ENCODE measurements at places on chromosomes 3 and 15.

- peak; percentile 58 for DNase-seq
Measured at GRCh38 chr3:155890671-155891190, 20.3 kb downstream of the GMPS start.

- DNase-seq: no peak
Measured at GRCh38 chr3:20583648-20584047, 397.6 kb upstream of the SGO1 start.

DNA sequence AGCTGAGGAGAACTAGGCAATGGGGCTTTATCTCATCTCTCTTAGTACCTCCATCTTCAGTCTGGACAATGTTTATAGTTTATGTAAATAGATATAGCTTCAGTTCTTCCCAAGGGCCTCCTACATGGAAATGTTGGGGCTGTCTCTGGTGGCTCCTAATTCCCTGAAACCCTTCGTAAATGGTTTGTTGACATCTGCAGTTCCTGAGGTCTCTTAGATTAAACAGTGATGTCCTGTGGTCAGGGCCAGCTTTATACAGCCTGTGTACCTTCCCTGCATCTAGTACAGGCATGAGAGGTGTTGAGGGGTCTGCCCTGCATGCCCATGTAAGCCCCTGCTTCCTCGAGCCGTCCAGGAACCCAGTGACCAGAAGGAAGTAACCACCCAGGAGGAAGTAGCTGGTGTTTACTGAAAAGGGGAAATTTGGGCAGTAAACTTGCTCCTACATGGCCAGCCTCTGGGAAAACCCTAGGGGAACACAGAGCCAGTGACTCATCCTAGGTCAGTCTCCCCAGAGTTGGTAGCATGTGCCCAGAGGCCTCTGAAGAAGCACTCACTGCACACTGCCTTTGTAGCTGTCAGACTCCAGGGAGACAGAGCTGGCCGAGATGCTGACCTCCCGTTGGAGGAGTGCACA is 4.7 kb upstream of the TBC1D2B start:
- DNase-seq: no peak

- DNase-seq: no peak
Measured at GRCh38 chr3:136330900-136331299, 80.8 kb downstream of the PCCB start.

- DNase-seq: no peak
Measured at GRCh38 chr15:79953951-79954444, 17.0 kb downstream of the BCL2A1 start.

DNA sequence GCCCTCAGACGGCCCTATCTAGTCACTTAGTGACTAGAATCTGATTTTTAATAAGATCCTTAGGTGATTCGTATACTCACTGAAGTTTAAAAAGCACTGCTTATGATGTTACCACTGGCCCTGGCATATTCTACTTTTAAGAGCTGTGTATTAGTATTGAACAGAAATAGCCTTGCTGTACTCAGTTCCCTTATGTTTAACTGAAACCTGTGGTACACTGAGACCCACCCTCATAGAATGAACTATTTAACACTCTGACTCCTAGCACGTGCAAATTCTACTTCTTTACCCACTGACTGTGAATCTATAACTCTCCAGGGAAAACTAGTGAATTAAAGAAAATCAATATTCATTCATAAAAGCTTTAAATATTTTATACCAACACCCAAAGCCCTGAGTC is 108.9 kb downstream of the CCNL1 start:
- DNase-seq: no peak

GRCh38 chr3:127820826-127821313 is 1.4 kb downstream of the MGLL start:
- DNase-seq: peak; percentile 43

DNA sequence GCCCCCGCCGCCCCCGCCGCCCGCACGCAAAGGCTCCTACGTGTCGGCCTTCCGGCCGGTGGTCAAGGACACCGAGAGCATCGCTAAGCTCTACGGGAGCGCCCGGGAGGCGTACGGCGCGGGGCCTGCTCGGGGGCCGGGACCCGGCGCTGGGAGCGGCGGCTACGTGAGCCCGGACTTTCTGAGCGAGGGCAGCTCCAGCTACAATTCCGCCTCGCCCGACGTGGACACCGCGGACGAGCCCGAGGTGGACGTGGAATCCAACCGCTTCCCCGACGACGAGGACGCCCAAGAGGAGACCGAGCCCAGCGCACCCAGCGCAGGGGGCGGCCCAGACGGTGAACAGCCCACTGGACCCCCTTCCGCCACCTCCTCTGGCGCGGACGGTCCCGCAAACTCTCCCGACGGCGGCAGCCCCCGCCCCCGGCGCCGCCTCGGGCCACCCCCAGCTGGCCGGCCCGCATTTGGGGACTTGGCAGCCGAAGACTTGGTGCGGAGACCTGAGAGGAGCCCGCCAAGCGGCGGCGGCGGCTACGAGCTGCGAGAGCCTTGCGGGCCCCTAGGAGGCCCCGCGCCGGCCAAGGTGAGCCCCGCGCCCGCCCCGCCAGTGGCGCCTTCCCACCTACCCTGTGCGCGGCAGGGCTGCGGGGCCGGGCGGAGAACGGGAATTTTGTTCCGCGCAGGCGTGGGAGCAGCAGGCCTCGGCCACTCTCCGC is 2.4 kb downstream of the SKOR1 start:
- DNase-seq: no peak

DNA sequence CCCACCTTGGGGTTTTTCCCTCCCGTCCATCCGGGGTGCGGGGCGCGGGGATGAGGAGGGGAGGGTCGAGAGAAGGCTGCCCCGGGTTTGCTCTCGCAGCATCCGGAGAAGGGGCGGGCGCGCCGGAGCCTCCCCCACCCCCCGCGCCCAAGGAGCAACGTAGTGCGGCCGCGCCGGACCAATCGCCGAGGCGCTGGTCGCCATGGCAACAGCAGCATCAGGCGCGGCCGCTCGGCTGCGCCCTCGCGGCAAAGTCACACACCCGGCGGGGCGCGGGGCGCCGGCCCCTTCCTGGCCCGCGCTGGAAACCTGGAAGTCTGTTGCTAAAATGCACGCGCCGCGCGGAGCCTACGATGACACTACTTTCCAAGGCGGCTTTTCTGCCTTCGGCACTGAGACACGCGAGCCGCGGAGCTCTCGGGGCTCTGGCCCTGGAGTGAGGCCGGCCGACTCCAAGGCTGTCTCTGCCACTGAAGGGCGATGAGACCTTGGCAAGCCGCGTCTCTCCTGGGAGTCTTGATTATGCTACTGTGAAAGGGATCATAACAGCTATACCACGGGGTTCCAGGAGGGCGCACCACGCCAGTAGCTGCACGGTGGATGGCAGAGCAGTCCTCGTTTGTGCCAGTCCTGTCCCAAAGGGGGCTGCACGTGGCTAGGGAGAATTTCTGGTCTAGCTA is at the start of gene IQSEC1:
Gene IQSEC1, minus strand, starts transcription at position 104 of the 680 bp plus-strand sequence. CDS start 415 bp downstream, outside the sequence.
- peak; percentile 81 for DNase-seq

DNA sequence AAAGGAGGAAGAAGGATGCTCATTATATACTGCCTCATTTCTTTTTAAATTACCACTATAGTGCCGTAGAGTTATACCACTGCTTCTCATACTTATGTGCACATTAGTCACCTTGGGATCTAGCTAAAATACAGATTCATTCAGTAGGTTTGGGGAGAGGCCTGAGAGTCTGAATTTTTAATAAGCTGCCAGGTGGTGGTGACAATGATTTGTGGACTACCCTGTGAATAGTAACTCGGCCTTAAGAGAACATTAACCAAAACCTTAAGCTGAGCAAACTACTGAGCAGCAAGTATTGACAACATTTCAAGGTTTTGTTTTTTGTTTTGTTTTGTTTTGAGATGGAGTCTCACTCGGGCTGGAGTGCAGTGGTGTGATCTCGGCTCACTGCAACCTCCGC is 19.8 kb downstream of the UBA5 start:
- no peak for DNase-seq

- DNase-seq: no peak
Measured at GRCh38 chr3:2947536-2947935, 162.6 kb downstream of the IL5RA start.

- DNase-seq: peak; percentile 65
Measured at GRCh38 chr3:56976651-56977560, 83.6 kb upstream of the SPATA12 start.
